Activated naive CD4-positive, alpha-beta T cell treated with anti-CD3 and anti-CD28 coated beads, Interleukin-2, amount 10 ng/mL, durations not matched to agents 7 days and 5 days (primary cell): ENCODE measurements at places on chromosomes 3 and 15.

DNA sequence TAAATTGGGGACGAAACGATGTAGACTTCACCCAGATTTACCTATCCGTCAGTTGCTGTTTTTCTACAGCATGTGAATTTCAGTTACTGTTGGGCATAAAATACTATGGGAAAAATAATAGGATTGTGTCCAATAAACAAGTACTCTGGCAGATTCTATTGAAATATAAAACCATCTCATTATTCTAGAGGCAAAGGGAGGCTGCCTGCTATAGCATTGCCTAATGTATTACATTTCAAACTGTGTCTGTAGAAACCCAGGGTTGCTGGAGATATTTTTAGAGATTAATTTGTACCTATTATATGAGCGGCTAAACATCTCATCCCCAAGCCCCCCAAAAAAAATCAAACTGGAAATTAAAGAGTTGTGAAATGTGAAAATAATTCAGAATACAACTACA, 159.6 kb upstream of the IL12A start:
- no peak for DNase-seq
- H3K4me3 ChIP-seq: no peak overlapping the region
- H3K27ac ChIP-seq: no peak overlapping the region

GRCh38 chr15:87877822-87878542, 378.6 kb downstream of the NTRK3 start:
- no peaks in the 10 kb centered on the region for H3K4me1 ChIP-seq
- no peaks in the 10 kb centered on the region for H3K36me3 ChIP-seq
- H3K4me3 ChIP-seq: no peak overlapping the region
- no peak overlapping the region for H3K27ac ChIP-seq
- DNase-seq: no peak

DNA sequence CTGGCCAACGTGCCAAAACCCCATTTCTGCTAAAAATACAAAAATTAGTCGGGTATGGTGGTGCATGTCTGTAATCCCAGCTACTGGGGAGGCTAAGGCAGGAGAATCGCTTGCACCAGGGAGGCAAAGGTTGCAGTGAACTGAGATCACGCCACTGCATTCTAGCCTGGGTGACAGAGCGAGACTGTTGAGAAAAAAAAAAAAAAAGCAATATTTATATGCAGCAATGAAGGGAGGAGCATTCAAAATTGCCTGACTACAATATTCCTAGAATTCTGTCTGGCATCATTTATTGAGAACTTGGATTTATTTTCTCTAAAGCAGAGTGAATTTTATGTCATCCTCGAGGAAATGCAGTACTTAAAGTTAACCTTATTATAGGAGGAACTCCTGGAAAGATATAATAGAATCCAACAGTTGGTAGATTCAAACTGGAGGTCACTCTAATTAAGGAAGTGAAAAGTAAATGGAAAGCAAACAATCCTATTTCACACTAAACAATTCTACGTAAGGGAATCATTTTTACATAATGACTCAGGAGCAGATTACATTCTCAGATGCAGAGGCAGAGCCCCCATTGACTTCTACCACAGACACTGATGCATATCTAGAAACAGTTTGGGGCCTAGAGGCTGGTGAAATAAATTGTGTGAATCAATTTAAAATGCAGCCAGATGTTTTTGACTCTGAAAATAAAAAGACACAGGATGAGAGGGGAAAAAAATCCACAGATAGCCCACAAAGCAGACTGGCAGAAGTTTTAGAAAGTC, 82.1 kb upstream of the FHIT start:
- no peak for DNase-seq
- H3K36me3 ChIP-seq: no peaks in the 10 kb centered on the region
- no peaks in the 10 kb centered on the region for H3K4me1 ChIP-seq
- no peak overlapping the region for H3K27ac ChIP-seq

DNA sequence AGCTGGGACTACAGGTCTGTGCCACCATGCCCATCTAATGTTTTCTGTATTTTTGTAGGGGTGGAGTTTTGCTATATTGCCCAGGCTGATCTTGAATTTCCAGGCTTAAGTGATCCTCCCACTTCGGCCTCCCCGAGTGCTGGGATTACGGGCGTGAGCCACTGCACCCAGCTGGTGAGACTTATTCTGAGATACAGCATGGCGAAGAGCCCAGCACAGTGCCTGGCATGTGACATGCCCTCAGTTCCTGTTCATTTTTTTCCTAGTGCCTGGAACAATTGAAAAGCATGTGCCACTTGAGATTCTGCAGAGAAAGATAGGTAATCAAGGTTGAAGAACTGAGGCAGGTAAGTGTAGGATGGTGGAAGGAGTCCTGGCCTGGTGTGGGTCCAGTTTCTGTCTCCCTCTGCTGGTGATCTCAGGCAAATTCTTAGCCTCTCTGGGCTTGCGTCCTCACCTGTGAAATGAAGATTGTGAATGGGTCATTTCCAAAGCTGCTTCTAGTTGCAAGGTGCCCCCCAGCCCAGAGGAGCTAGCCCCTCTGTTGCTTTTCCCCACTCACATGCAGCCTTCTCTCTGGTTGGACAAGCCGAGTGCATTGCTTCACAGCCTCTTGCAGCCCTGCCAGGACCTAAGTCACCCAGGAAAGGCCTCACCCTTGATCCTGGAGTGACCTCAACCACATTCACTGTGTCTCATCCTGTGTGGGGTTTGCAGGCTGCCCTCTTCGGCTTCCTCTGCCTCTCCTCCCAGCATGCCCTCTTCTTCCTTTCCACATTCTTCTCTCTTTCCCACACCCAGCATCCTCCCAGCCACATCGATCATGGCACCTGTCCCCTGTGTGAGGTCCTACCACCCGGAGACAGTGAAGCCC, 4.3 kb upstream of the RHCG start:
- no peak overlapping the region for H3K4me3 ChIP-seq
- H3K27ac ChIP-seq: no peak overlapping the region
- peaks cover 64% of the 10 kb centered on the region for H3K27me3 ChIP-seq
- peaks cover 7% of the 10 kb centered on the region for H3K4me1 ChIP-seq

GRCh38 chr3:8869613-8870012, 93.7 kb downstream of the RAD18 start:
- H3K27me3 ChIP-seq: no peaks in the 10 kb centered on the region
- no peaks in the 10 kb centered on the region for H3K36me3 ChIP-seq
- H3K4me3 ChIP-seq: no peak overlapping the region

DNA sequence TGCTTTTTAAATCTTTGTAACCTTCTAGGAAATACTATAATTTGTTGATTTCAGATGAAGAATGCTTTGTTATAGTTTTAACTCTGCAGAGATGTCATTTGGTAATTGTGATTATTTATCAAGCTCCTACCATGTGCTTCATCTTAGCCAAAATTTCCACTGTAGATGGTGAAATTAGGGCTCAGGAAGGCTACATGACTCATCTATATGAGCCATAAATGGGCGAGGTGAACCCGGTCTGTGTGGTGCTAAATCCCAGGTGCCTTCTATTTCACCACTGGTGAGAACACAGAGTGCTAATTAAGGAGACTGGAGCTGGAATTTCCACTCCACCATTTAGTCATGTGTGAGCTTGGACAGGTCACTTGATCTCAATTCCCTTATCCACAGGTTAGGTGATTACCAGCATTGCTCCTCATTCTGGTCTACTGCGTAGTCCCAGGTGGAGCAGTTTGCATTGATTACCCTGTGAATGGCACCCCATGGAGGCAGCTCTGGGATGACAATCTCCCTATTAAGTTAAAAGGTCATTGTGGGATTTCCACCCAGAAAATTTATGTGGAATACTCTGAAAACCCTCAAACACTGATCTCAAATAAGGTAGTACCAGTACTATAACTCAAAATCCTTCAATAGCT, 2.8 kb upstream of the CCR3 start:
- no peak overlapping the region for H3K27ac ChIP-seq
- no peak overlapping the region for H3K4me3 ChIP-seq
- peaks cover 38% of the 10 kb centered on the region for H3K27me3 ChIP-seq
- peaks cover 7% of the 10 kb centered on the region for H3K4me1 ChIP-seq
- no peak for DNase-seq

- H3K4me3 ChIP-seq: no peak overlapping the region
- peaks cover 26% of the 10 kb centered on the region for H3K36me3 ChIP-seq
- H3K4me1 ChIP-seq: peaks cover 28% of the 10 kb centered on the region
- H3K27me3 ChIP-seq: peaks cover 1% of the 10 kb centered on the region
Measured at GRCh38 chr3:106251160-106251892, 382.5 kb upstream of the CBLB start.
